Activated CD8-positive, alpha-beta memory T cell treated with anti-CD3 and anti-CD28 coated beads for 1 hour (primary cell): ENCODE measurements at places on chromosomes 5 and 9.

GRCh38 chr9:121684381-121685145 lies 33.1 kb downstream of the DAB2IP start:
- DNase-seq = no peak

DNA sequence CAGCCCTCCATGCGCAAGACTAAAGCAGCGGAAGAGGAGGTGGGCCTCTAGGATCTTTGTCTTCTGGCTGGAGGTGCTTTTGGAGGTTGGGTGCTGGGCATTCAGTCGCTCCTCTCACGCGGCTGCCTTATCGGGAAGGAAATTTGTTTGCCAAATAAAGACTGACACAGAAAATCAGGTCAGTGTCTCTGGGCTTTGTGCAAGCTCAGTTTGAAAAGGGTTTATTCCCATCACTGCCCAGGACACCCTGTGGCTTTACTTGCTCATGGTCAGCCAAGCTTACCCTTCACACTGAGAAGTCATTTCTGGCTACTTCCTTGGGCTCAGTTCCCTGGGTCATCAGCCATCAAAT lies 10.5 kb downstream of the SLC2A8 start:
- DNase-seq = no peak

GRCh38 chr9:2729003-2729402 lies 11.7 kb downstream of the KCNV2 start:
- no peak for DNase-seq

- DNase-seq = no peak
These were observed 780.1 kb upstream of the DMAC1 start for GRCh38 chr9:8579661-8580060.
